Activated CD8-positive, alpha-beta T cell treated with anti-CD3 and anti-CD28 coated beads for 36 hours (primary cell): ENCODE measurements at places on chromosomes 3 and 15. TPM values are rescaled to one million over a fixed set of nuclear protein-coding genes. Genes with fewer than 3 reads are reported as not detected.

Gene CYP1A1
- total RNA-seq = 4.3 TPM

DNA sequence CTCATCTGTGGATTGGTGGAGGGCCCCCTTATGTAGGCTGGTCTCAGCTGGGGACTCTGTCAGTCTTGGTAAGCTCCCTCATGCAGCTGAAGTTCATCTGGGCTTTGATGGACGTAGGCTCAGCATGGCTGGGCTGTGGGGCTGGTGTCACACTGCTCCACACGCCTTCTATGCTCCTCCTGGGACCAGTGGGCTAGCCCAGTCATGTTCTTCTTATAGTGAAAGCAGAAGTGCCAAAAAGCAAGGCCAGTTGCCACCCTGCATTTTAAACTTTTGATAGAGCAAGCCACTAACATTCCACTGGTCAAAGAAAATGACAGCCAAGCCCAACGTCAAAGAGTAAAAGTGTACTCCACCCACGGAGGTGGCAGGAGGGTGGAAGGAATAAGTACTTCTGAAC, 165.5 kb downstream of the MEX3B start:
- no peak for DNase-seq

DNA sequence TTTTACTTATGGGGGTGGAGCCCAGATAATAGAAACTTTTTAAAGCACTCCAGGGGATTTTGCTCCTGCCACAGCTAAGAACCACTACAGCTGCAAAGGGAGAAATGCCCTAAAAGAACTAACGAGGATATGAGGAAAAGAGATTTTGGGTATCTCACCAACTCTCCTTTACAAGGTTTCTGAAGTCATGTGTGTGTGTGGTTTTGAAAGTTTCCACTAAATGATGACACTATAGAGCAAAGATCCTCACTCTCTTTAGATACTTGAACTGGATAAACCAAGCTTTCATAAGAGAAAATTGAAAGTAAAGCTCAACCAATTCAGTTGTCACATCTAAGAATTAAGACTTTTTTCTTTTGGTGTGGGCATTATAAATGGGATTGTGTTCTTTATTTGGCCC, 455.3 kb upstream of the ALCAM start:
- no peak for DNase-seq

- DNase-seq = no peak
Observed at GRCh38 chr15:98958918-98959639, 48.5 kb downstream of the PGPEP1L start.

DNA sequence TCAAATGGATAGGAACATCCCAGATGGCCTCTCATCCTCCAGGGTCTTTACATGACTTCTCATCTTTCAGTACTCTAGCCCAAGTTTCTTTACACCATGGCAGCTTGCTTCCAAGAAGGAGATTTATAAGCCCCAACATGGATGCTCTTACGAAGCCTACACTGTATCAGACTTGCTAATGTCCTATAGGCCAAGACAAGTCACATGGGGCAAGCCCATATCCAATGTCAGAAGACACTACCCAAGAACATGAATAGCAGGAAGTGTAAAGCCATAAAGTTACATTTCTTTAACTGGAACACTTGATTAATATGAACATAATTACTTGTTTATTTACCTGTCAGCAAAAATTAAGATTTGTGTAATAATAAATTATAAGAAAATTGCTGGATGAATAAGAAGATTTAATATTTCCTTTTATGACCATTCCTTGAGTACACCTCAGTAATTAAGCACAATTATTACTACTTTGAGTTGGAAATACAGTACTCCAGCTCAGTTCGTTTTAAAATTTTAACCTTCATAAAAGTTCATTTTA, 5.1 kb downstream of the SPESP1 start:
- DNase-seq = no peak

DNA sequence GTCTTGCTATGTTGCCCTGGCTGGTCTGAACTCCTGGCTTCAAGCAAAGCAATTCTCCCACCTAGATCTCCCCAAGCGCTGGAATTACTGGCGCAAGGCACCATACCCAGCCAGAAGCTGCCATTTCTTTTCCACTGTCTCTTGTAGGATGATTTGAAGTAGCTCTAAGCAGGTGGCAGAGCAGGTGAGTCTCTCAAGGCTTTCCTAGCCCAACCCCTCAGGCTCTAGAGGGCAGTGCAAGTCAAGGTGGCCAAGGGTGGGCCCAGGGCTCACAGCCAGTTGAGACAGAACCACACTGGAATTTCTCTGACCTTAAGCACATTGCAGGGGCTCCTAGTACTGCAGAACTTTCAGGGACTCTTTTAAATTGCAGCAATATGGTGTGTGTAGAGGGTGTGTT, 15.6 kb upstream of the DAG1 start:
- DNase-seq = peak; percentile 36

Gene SCAANT1
- total RNA-seq = not detected

- no peak for DNase-seq
Observed at GRCh38 chr15:70264738-70265465, 167.2 kb upstream of the TLE3 start.

GRCh38 chr3:13706886-13707285, 158.0 kb downstream of the FBLN2 start:
- DNase-seq = no peak

DNA sequence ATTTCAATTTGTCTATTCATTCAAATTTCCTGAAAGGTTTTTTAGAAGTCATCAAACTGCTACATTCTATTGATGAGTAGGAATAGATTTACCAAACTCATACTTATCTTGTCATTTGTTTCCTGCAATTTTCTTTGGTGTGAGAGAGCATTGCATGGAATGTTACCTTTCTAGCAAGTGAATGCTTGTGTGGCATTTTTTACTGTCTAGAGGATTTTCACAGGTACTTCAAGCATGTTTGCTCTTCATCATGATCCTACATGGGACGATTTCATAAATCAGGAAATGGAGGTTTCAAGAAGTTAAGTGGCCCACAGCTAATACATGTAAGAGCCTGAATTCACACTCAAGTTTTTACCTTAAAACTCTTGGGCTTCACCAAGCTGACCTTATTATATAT, 26.1 kb downstream of the TGFBR2 start:
- DNase-seq = no peak

GRCh38 chr15:79516155-79516554, 84.0 kb downstream of the MINAR1 start:
- DNase-seq = no peak

DNA sequence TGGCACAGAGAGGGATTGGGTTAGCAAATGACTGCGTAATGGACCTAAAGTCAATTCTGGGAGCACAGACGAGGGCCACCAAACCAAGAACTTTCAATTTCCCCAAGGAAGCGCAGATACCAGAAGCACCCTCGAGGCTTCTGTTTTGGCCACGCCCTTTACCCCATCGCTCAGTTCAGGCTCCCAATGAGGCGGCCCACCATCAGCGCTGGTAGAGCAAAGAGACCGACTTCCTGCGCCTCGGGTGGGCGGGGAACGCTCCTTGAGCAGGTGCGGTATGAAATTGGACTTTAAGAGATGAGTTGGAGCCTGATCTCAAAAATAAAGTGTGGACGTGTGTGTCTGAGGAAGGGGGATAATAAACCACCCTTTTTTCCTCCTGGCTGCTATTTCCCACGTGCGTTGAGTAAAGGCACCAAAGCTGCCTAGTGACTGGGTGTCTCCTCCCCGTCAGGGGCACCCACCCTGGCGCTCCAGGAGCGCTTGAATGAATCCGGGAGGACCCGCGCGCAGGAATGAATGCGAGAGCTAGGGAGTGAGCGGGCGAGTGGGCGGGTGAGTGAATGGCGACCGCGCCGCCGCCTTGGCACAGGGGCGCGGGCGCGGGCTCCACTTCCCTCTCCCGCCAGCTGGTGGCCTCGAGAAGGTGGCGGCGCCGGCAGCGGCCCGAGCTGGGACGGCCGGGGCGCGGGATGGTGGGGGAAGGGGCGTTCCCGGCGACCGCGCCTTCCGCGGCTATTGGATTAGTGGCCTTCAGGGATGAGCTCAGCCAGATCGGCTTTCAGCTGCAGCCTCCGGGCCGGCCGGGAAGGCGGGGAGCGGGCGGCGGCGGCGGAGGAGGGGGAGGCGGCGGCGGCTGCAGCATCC, at the start of gene SPSB4:
SPSB4 (plus strand) TSS at position 772 of the 867 bp plus-strand sequence. CDS start 14,758 bp downstream, outside the sequence.
- DNase-seq = peak; percentile 61

DNA sequence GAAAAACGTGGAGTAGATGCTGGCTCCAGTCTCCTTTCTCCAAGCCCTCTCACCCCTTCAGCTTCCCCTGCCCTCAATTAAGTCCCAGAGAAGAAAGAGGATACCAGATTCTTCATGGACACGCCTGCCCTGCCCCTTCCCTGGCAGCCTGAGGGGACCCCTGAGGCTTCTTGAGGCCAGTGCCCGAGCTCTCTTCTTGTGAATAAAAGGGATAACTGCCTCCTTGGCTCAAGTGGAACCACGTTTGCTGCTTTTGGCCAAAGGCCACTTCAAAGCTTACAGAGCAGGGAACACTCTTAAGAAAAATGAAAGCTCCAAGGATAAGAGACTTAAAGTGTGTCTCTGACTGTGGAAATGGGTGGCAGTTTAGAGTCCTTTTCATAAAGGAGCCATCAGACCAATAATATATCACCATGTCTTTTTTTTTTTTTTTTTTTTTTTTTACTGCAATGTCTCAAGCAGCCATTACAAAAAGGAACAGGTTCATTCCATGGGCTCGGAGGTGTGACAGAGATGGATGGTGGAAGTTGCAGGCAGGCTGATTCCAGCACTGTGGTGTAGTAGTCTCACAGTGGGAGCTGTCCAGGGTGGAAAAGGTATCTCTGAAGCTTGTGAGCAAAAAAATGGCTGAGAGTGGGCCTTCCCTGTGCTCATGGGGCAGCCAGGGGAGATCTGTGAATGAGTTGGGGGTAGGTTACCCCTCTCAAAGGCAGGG, 108.8 kb downstream of the SEMA5B start:
- DNase-seq = no peak

DNA sequence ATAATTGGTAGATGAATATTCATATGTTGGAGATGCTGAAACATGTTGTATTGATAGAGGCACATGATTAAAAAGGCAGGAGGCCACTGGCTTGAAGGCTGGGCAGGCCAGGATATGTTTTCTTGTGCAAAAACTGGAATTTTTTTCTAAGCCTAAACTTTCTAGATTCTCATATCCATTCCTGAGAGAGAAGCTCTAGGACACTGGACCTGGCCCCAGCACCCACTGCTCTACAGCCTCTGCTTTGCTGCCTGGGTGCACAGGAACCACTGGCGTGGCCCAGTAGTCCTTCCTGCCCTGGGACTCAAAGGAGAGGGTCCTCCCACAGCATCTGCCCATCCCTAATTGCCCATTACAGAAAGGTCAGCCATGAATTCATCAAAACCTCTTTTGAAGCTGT, 58.1 kb upstream of the APEH start:
- no peak for DNase-seq

- no peak for DNase-seq
Observed at GRCh38 chr3:2352134-2352762, 253.6 kb downstream of the CNTN4 start.

GRCh38 chr3:50604628-50605588, 6.7 kb downstream of the CISH start:
- peak; percentile 55 for DNase-seq
